ENCODE measurements at places on chromosomes 2 and 18. TPM values are rescaled to one million over a fixed set of nuclear protein-coding genes. Genes with fewer than 3 reads are reported as not detected.

GBX2 gene
- not detected for total RNA-seq

C2orf78 gene
- total RNA-seq: not detected

LAMA3 gene
- total RNA-seq: 81.0 TPM

DNA sequence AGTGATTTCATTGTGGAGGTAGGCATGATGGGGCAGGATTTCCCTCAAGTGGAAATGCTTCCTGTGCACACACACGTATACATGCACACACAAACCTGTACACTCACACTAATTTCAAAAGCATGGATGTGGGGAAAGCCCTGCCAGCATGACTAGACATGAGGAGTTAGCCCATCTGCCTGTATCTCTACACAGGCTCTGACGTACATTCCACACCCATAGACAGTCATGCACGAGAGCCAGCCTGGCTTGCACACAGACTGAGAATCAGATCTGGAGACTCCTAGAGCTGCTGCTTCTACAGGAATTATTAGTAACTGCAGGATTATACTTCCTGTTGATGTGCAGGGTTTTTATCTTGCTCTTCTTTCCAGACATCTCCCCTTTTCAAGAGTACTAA is 27.3 kb upstream of the NFU1 start:
- peaks cover 5% of the 10 kb centered on the region for H3K36me3 ChIP-seq
- H3K4me1 ChIP-seq: no peaks in the 10 kb centered on the region
- H3K4me3 ChIP-seq: no peak overlapping the region

DNA sequence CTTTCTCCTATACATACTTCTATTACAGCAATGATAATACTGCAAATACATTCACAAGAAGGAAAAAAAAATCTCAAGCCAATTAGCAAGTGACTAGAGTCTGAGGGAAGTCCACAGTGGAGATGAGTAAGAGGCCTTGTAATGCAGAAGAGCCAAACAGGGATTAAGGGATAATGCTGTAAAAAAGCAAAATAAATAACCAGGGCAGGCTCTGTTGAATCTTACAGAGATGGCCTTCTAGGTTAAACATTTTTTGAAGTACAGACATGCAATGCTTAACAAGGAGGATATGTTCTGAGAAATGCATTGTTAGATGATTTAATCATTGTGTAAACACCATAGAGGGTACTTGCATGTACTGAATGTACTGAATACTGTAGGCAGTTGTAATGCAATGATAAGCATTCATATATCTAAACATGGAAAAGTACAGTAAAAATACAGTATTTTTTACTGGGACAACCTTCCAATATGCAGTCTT is 122.1 kb upstream of the RMDN2 start:
- H3K27me3 ChIP-seq: no peaks in the 10 kb centered on the region
- no peak overlapping the region for H3K27ac ChIP-seq
- H3K4me1 ChIP-seq: no peaks in the 10 kb centered on the region
- H3K4me3 ChIP-seq: no peak overlapping the region
- no peak for DNase-seq

GRCh38 chr2:60316381-60317033 is 236.9 kb downstream of the BCL11A start:
- H3K27me3 ChIP-seq: peaks cover 2% of the 10 kb centered on the region
- DNase-seq: no peak
- H3K36me3 ChIP-seq: no peaks in the 10 kb centered on the region
- H3K27ac ChIP-seq: no peak overlapping the region
- H3K4me1 ChIP-seq: no peaks in the 10 kb centered on the region
- no peak overlapping the region for H3K4me3 ChIP-seq

CCDC68 gene
- total RNA-seq: 90.4 TPM

NTSR2 gene
- not detected for total RNA-seq

DNA sequence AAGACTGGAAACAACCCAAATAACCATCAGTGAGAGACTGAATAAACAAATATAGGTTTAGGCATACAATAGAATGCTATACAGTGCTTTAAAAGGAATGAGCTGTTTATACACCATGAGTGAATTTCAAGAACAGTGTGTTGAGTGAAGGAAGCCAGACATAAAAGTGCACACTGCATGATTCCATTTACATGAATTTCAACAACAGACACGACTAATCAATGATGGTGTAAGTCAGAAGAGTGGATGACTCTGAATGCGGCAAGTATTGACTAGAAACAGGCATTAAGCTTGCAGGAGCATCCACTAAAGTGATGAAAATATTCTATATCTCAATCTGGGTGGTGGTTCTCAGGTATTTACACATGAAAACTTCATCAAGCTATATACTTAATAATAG is 142.7 kb upstream of the SLC39A10 start:
- DNase-seq: no peak
- H3K27ac ChIP-seq: no peak overlapping the region
- H3K27me3 ChIP-seq: no peaks in the 10 kb centered on the region
- no peaks in the 10 kb centered on the region for H3K36me3 ChIP-seq

TBR1 gene
- total RNA-seq: not detected

GRCh38 chr2:164664070-164664469 is 42.8 kb upstream of the GRB14 start:
- DNase-seq: no peak
- no peaks in the 10 kb centered on the region for H3K27me3 ChIP-seq
- H3K4me3 ChIP-seq: no peak overlapping the region
- H3K4me1 ChIP-seq: no peaks in the 10 kb centered on the region

DNA sequence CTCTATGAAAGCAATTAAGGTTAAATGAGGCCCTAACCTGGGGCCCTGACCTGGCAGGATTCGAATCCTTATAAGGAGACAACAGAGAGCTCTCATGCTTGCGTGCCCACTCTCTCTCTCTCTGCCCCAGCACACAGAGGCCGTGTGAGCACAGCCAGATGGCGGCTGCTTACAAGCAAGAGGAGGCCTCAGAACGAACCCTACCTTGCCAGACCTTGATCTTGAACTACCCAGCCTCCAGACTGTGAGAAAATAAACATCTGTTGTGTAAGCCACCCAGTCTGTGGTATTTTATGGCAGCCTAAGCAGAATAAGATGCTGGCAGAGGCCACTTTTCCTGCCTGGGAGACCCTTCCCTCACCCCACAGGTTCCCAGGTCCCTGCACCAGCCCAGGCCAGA is 5.2 kb upstream of the UBE2F start:
- H3K4me1 ChIP-seq: no peaks in the 10 kb centered on the region
- no peak for DNase-seq
- H3K27me3 ChIP-seq: peaks cover 2% of the 10 kb centered on the region
- no peaks in the 10 kb centered on the region for H3K36me3 ChIP-seq
- no peak overlapping the region for H3K27ac ChIP-seq

GRCh38 chr2:65186093-65186868 is 41.4 kb upstream of the ACTR2 start:
- no peak overlapping the region for H3K4me3 ChIP-seq
- H3K36me3 ChIP-seq: no peaks in the 10 kb centered on the region
- H3K27ac ChIP-seq: no peak overlapping the region
- H3K4me1 ChIP-seq: no peaks in the 10 kb centered on the region
- H3K27me3 ChIP-seq: no peaks in the 10 kb centered on the region

KCNE4 gene
- total RNA-seq: 5.3 TPM

MEP1B gene
- total RNA-seq: not detected

DNA sequence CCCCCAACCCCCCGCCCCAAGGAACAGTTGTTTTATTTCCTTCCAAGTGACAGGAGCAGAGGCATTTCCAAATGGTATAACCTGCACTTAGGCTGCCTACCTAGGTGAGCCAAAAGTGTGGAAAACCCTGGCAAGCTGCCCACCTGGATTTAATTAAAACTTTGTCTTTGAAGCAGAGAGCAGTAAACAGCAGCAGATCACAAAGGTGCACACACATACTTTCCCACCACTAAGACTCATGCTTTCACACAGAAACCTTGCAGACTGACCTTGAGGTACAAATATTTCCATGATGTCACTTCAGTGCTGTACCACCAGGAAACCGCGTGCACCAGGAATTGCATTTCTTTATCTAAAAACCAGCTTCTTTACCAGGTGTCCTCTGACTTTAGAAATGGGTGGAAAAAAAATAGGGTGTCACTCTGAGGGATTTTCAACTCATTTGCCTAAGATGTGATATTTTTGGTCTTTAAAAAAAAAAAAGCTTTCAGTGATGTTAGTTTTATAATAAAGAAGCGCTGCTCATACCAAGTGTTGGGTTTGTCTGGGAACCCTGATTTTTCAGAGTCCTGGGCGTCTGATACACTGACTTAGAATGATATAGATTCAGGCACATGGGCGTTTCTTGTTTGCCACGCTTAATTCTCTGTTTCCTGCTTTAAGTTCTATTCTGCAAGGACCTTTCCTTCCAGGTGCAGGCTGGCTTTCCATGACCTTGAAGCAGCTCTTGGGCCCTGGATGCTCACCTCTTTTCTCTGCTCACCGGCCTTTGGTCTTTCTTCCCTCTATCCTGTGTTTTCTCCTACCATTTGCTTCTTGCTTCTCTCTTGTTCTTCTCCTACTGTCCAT is 70.7 kb upstream of the BCL2L11 start:
- H3K4me3 ChIP-seq: no peak overlapping the region
- H3K27ac ChIP-seq: no peak overlapping the region
- H3K27me3 ChIP-seq: no peaks in the 10 kb centered on the region
- no peaks in the 10 kb centered on the region for H3K36me3 ChIP-seq

DNA sequence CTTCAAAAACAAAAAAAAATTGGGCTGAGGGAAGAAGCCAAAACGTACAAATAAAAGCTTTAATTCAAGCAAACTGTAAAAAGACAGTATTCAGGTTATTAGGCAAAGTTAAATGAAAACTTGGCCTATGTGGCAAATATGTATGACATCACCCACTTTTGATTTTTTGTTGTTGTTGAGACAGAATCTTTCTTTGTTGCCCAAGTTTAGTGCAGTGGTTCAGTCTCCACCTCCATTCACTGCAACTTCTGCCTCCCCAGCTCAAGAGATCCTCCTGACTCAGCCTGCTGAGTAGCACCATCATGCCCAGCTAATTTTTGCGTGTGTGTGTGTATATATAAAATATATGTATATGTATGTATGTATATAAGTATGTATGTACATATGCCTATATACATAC is 440.4 kb upstream of the NRXN1 start:
- no peaks in the 10 kb centered on the region for H3K4me1 ChIP-seq
- no peak overlapping the region for H3K4me3 ChIP-seq
- no peak overlapping the region for H3K27ac ChIP-seq
- no peak for DNase-seq
- no peaks in the 10 kb centered on the region for H3K36me3 ChIP-seq

- no peaks in the 10 kb centered on the region for H3K27me3 ChIP-seq
- H3K27ac ChIP-seq: no peak overlapping the region
- DNase-seq: no peak
- H3K4me1 ChIP-seq: no peaks in the 10 kb centered on the region
- H3K36me3 ChIP-seq: peaks cover 6% of the 10 kb centered on the region
Measured at GRCh38 chr2:99562516-99562915, 72.7 kb upstream of the REV1 start.

- no peaks in the 10 kb centered on the region for H3K27me3 ChIP-seq
- H3K27ac ChIP-seq: no peak overlapping the region
- no peaks in the 10 kb centered on the region for H3K36me3 ChIP-seq
- no peak overlapping the region for H3K4me3 ChIP-seq
- H3K4me1 ChIP-seq: no peaks in the 10 kb centered on the region
Measured at GRCh38 chr2:227377467-227378351, 1.4 kb downstream of the TM4SF20 start.

- H3K27ac ChIP-seq: no peak overlapping the region
- H3K27me3 ChIP-seq: no peaks in the 10 kb centered on the region
- no peak for DNase-seq
Measured at GRCh38 chr18:53004798-53005197, 664.8 kb downstream of the DCC start.

FSHR gene
- total RNA-seq: not detected

GAREM2 gene
- 2.8 TPM for total RNA-seq

ASXL3 gene
- 16.3 TPM for total RNA-seq

DNA sequence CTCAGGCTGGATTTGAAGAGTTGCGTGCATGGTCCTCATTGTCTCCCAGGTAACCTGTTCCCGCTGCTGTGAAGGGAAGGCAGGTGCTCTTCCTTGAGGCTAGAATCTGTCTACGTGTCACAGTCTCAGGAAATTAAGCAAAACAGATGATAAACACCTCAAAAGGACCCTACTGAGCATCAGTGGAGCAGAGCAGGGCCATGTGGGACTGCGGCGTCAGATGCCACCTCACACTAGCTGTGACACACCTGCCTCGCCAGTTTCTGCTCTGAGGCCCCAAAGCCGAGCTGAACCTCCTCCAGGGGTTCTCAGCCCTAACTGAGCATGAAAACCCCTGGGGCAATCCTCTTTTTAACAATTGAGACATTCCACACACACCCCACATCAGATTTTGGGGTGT is 2.0 kb downstream of the C2orf92 start:
- H3K4me1 ChIP-seq: no peaks in the 10 kb centered on the region
- DNase-seq: no peak
- no peak overlapping the region for H3K27ac ChIP-seq
- no peaks in the 10 kb centered on the region for H3K27me3 ChIP-seq
- no peak overlapping the region for H3K4me3 ChIP-seq
- no peaks in the 10 kb centered on the region for H3K36me3 ChIP-seq

DNA sequence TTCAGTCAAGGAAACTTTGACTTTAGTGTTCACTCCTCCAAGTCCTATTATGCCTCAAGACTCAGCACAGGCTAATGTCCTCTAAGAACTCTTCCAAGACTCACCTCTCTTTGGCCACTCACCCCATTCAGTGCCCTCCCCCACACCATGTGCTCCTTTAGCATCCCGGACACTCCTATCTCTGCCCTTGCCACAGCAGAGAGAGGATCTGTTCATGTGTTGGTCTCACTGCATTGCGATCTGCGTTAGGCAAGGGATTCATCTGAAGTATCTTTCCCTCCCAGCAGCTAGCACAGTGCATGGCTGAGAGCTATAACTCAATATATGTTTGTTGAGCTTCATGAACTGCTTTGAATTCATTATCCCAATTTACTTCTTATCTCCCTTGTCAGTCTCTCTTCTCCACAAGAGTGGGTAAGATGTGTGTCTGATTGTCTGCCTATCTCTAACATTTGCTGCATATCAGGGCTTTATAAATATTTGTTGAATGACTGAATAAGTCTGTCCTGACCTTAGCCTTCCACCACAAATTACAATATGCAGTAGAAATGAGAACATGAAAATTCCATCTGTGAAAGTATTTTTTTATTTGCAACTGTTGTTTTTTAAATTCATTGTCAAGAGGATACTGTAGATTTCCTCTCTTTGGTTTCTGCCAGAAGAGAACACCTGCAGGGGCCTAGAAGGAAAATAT is 179.9 kb upstream of the NCKAP5 start:
- no peak overlapping the region for H3K4me3 ChIP-seq
- no peaks in the 10 kb centered on the region for H3K36me3 ChIP-seq
- H3K27ac ChIP-seq: no peak overlapping the region
- no peaks in the 10 kb centered on the region for H3K27me3 ChIP-seq
- DNase-seq: no peak
- no peaks in the 10 kb centered on the region for H3K4me1 ChIP-seq

GRCh38 chr2:10157293-10157692 is 34.8 kb downstream of the RRM2 start:
- no peak for DNase-seq
- no peak overlapping the region for H3K4me3 ChIP-seq
- H3K4me1 ChIP-seq: no peaks in the 10 kb centered on the region
- peaks cover 6% of the 10 kb centered on the region for H3K36me3 ChIP-seq

DNA sequence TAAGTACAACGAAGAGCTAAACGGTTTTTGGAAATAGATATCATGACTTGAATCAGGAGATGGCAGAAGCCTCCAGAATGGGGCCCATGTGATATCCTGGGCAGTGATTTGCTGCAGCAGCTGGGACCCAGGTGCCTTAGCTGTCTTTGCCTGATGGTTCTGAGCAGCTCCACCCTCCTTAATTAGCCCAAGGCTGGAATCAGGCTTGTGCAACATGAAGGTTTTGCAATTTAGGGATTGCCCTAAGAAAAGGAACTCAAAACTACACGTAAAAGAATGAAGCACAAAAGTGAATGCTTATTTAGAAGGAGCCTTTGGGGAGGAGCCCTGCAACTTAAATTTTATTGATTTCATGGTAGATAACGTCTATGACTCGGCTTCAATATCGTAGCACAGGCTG is 17.3 kb upstream of the CNDP2 start:
- no peak overlapping the region for H3K4me3 ChIP-seq
- no peaks in the 10 kb centered on the region for H3K36me3 ChIP-seq
- H3K4me1 ChIP-seq: no peaks in the 10 kb centered on the region
- no peak overlapping the region for H3K27ac ChIP-seq

ITSN2 gene
- 77.2 TPM for total RNA-seq

GCKR gene
- 0.95 TPM for total RNA-seq
